ENCODE measurements at places on chromosomes 7 and 10.

DNA sequence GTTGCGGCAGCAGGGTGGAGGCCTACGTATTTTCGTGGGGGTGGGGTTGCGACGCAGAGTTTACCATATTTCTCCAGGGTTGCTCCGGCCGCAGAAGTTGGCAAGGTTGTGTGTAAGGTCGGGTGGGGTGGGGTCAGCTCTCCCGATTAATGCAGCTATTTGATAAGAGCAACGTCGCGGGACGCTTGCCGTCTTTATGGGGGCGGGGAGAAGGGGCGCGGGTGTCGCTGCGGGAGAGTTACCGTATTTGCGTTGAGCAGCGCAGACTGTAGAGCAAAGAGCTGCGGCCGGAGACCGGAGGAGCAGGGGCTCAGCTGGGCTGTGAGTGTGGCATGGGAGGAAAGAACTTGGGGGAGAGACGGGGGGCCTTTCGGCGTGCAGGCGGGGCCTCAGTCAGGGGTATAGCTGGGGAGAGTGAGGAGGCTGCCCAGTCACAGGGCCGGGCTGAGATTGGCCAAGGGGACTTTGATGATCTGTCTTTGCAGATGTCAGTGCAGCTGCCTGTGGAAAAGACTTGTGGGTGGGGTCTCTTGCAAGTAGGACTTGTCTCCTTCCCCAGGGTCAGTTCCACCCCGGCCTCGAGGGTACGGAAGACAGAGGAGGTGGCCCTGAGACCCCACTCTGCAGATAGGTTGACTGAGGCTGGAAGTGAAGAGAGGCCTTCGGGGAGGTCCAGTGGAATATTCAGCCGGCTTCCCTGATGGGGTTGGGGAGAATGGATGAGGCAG is 26.6 kb downstream of the ZNF775 start:
- DNase-seq, result peak; percentile 24

DNA sequence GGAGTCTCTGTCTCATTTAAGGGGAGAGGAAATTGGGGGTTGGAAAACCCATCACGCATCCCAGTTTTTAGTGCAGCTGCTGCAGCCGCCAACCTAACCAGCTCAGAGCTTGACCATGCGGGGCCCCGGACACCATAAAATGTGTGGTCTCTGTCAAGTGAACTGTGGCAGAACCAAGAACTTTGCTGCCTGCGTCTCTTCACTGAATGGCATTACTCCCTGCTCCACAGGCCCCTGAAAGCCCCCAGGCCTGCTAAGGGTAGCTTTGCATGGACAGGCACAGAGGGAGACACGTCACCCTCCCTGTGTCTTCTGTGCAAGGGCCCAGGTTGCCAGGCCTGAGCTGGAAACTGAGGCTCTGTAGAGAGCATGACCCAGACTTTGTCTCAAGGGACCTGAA is 144.6 kb upstream of the GPR26 start:
- DNase-seq, result no peak

GRCh38 chr10:131933696-131934086 is 32.9 kb downstream of the PPP2R2D start:
- no peak for DNase-seq

GRCh38 chr10:116126239-116126638 is 146.8 kb downstream of the GFRA1 start:
- no peak for DNase-seq

- DNase-seq, result no peak
Observed at GRCh38 chr7:2276107-2276506, 34.1 kb downstream of the NUDT1 start.
